ENCODE measurements at places on chromosomes 13 and 19.
A peak's percentile ranks its signal among the peaks of the same experiment; 100 is the strongest.

GRCh38 chr13:43094901-43095300 is 71.5 kb downstream of the DNAJC15 start:
- DNase-seq: no peak
- H3K4me1 ChIP-seq: no peaks in the 10 kb centered on the region
- H3K36me3 ChIP-seq: no peaks in the 10 kb centered on the region

- H3K4me3 ChIP-seq: no peak overlapping the region
- H3K27me3 ChIP-seq: no peaks in the 10 kb centered on the region
- DNase-seq: peak; percentile 96
- no peak overlapping the region for H3K27ac ChIP-seq
These were observed 21.9 kb downstream of the GRIN2D start for GRCh38 chr19:48415395-48415794.

DNA sequence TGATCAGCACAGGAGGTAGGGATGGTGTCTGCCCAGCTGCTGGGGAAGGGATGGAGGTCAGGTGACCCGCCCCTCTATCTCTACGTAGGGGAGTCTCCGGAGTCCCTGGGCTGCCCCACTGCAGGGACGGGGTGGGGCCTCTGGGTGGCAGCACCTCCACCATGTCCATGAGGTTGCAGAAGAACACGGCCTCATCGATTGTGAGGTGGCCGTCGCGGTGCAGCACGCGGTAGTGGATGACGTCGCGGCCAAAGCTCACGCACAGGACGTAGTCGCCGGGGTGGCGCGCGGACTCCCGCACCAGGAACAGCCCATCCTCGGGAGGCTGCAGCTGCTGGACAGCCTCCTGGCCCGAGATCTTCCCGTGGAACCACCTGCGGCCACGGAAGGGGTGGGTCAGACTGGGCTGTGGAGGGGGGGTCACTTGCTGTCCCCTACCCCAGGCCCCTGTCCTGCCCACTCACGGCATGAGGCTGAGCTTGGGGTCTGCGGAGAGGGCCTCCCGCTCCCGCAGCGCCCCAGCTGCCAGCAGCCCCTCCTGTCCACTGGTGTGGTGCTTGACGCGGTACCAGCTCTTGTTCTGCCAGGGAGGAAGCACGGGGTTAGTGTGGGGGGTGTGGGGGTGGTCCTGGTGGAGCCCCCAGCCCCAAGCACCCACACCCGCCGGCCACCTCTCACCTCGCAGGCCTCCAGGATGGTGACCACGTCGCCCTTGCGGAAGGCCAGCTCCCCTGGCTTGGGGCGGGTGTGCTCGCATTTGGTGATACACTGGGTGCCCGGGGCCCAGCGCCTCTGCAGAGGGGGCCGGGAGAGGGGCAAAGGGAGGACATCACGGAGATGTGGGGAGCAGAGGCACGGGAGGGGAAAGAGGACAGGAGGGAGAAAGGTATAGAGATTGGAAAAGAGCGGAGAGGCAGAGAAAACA is 2.3 kb downstream of the MATK start:
- H3K4me3 ChIP-seq: no peak overlapping the region
- H3K27me3 ChIP-seq: no peaks in the 10 kb centered on the region
- H3K4me1 ChIP-seq: no peaks in the 10 kb centered on the region
- peak; percentile 57 for DNase-seq
- peaks cover 28% of the 10 kb centered on the region for H3K36me3 ChIP-seq
- no peak overlapping the region for H3K27ac ChIP-seq

GRCh38 chr13:74306496-74306895 is 172.3 kb upstream of the KLF12 start:
- DNase-seq: no peak
- H3K4me1 ChIP-seq: no peaks in the 10 kb centered on the region
- H3K27ac ChIP-seq: no peak overlapping the region
- no peaks in the 10 kb centered on the region for H3K27me3 ChIP-seq
- no peak overlapping the region for H3K4me3 ChIP-seq

DNA sequence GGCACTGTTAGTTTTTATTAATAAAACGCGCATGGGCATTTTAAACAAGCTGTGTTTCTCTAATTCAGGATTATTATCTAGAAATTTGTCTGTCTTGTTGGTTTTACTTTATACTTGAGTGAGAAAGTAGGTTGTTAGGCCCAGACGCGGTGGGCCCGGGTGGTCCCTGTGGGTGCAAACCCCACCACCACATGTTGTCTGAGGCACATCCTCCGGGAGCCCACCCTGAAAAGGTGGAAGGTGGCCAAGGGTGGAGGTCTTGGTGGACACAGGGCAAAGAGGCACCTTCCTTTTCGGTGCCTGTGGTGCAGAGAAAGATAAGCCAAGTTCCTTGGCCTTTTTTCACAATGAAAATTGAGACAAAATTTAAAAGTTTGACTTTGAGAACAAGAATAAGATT is 16.6 kb downstream of the ATP4B start:
- H3K27ac ChIP-seq: no peak overlapping the region
- no peaks in the 10 kb centered on the region for H3K4me1 ChIP-seq
- no peak for DNase-seq
- no peak overlapping the region for H3K4me3 ChIP-seq

- H3K4me3 ChIP-seq: no peak overlapping the region
- no peak overlapping the region for H3K27ac ChIP-seq
- no peaks in the 10 kb centered on the region for H3K4me1 ChIP-seq
- DNase-seq: no peak
- no peaks in the 10 kb centered on the region for H3K36me3 ChIP-seq
These were observed 20.0 kb upstream of the ATP12A start for GRCh38 chr13:24660023-24660741.

DNA sequence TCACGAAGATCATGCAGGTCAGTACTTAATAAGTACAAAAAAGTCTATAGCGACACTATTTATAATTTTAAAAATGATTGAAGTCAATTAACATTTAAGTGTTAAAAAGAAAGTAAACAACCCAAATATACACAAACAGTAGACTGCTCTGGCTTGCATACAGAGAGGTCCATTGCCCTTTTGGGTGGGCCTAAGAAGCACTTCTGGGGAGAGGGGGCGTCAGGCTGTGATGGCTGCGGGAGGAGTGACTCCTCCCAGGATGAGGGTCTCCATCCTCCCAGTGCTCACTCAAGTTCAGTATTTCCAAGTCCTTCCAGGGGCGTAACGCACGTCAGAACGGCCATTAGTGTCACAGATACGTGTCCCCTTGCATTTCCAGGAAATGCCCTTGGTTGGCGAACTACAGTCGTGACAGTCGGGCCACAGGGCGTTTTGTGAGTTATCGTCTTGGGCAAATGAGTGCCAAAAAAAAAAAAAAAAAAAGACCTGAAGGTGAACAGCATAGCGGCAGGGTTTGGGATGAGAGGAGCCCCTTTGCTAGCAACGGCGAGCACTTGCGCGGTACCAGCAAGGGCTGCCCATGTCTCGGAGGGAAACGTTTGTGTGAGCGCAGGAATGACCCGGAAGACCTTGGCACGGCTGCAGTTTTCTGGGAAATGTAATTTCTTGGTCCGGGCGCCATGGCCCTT is at the start of gene SCGB2B2:
TSS of gene SCGB2B2 (minus strand) at position 463 of the 689 bp plus-strand sequence. CDS start 82,596 bp downstream, outside the sequence.
- H3K4me1 ChIP-seq: peaks cover 6% of the 10 kb centered on the region
- DNase-seq: no peak
- peaks cover 15% of the 10 kb centered on the region for H3K27me3 ChIP-seq

DNA sequence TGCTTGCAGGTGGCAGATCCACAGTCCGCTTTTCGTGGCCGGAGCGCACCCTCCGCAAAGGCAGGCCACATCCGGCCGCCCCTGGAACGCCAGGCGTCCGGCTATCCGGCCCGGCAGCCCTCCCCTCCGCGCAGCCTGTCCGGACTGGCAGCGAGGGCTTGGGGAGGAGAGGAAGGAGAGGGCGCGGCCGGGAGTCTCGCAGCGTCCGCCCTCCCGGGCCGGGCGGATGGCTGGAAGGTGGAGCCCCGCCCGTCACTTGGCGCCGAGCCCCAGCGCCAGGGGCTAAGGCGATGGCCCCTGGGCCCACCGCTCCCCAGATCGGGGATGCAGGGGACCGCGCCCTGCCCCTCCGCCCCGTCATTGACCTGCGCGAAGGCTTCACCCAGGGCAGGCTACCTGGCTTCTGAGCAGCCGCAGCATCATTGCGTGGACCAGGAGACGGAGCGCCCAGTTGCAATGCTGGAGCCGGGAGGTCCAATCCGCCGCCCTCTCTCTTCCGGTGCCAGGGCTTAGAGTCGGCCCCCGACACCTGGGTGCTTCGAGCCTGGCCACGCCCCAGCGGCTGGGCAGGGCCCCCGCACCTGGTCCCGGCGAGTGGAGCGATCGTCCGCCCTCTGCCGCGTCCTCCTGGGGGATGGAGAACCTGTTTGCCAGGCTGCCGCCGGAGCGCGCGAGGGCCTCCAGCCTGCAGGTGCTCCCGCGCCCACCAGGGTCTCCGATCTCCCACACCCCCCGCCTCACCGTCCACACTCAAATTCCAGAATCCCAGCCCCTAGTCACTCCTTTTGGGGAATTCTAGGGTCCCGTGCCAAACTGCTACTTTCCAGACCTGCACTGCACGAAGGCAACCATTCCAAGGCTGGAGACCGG is at the start of gene FUT1:
TSS of gene FUT1 (minus strand) at position 146 of the 870 bp plus-strand sequence. CDS start 1,360 bp downstream, outside the sequence.
- H3K4me3 ChIP-seq: peak within 1 kb of the TSS; percentile 43
- no peaks in the 10 kb centered on the region for H3K27me3 ChIP-seq
- peak within 1 kb of the TSS; percentile 93 for H3K27ac ChIP-seq
- DNase-seq: peak; percentile 40
- H3K4me1 ChIP-seq: peaks cover 81% of the 10 kb centered on the region
- H3K36me3 ChIP-seq: peaks cover 22% of the 10 kb centered on the region

GRCh38 chr13:50693727-50694126 is 149.8 kb downstream of the DLEU7 start:
- no peak overlapping the region for H3K4me3 ChIP-seq
- H3K4me1 ChIP-seq: peaks cover 13% of the 10 kb centered on the region
- H3K36me3 ChIP-seq: no peaks in the 10 kb centered on the region
- no peaks in the 10 kb centered on the region for H3K27me3 ChIP-seq

DNA sequence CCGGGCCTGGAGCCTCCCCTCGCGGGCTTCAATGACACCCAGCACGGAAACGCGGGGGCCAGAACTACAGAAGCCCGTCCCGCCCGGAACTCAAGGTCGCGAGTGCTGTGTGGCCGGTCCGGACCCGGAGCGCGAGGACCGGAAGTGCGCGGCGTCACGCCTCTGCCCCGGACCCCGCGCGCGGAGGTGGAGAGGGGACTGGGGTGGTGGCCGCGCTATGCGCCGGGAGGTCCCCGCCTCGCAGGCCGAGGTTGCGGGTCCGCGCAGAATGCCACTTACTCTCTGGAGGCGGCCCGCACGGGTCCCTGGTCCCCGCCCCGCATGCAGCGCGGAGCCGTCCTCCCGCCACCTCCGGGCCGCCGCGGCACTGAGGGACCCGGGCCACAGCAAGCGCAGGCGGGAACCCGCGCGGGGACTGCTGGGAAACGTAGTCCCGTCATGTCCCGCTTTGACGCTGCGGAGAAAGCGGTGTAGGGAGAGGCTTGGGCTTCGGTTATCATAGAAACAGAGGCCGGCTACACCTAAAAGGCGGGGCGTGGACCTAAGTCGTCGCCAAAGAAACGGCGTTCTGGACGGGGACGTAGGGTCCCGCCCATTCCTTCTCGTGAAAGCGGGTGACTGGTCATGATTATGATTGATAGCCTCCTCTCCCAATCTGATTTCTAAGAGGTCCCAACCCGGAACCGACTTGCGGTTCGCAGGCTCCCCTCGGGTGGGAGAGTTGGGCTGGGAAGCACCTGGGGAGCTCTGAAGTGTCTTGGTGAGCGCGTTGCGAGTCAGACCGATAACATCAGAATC is at the start of gene ZNF837:
TSS of gene ZNF837 (minus strand) at position 369 of the 798 bp plus-strand sequence. CDS start 11,698 bp downstream, outside the sequence.
- peak within 1 kb of the TSS; percentile 88 for H3K27ac ChIP-seq
- peak; percentile 91 for DNase-seq
- H3K36me3 ChIP-seq: no peaks in the 10 kb centered on the region
- peaks cover 19% of the 10 kb centered on the region for H3K4me1 ChIP-seq
- H3K4me3 ChIP-seq: peak within 1 kb of the TSS; percentile 61

GRCh38 chr19:32824916-32825608 is 44.5 kb downstream of the SLC7A9 start:
- H3K4me3 ChIP-seq: no peak overlapping the region
- H3K36me3 ChIP-seq: no peaks in the 10 kb centered on the region
- DNase-seq: no peak

DNA sequence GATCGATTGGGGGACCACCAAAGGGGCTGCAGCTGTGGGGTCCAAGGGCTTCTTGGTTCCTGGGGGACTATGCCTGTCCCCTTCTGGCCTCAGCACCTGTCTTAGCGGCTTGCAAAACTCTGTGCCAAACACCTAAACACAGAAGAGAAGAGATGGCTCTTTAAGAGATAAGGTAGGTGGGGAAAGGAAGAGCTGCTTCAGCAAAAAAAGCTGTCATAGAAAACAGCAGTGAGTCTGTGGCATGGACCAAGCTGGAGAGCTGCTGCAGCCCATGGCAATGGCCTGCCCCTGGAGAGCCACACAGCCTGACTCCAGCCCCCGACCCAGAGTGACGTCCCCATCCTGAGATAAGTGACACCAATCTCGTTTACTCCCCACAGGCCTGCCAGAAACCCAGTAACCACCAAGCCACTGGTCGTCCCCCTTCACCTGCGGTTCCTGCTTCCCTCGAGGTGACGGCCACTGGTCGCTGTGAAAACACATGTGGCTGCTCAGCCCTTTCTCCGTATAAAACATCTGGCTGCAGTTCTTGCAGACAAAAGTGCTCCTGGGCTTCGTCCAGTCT is 25.0 kb upstream of the NAPA start:
- H3K36me3 ChIP-seq: no peaks in the 10 kb centered on the region
- H3K4me3 ChIP-seq: no peak overlapping the region
- peaks cover 3% of the 10 kb centered on the region for H3K4me1 ChIP-seq
- H3K27ac ChIP-seq: no peak overlapping the region
- DNase-seq: no peak

- H3K4me1 ChIP-seq: peaks cover 61% of the 10 kb centered on the region
- DNase-seq: no peak
- no peak overlapping the region for H3K4me3 ChIP-seq
- no peaks in the 10 kb centered on the region for H3K27me3 ChIP-seq
- H3K36me3 ChIP-seq: peaks cover 36% of the 10 kb centered on the region
These were observed 3.7 kb downstream of the NAPA start for GRCh38 chr19:47511128-47511517.

- no peaks in the 10 kb centered on the region for H3K4me1 ChIP-seq
- no peak overlapping the region for H3K27ac ChIP-seq
- DNase-seq: no peak
- peaks cover 9% of the 10 kb centered on the region for H3K36me3 ChIP-seq
These were observed 72.1 kb downstream of the KATNAL1 start for GRCh38 chr13:30235216-30235615.

DNA sequence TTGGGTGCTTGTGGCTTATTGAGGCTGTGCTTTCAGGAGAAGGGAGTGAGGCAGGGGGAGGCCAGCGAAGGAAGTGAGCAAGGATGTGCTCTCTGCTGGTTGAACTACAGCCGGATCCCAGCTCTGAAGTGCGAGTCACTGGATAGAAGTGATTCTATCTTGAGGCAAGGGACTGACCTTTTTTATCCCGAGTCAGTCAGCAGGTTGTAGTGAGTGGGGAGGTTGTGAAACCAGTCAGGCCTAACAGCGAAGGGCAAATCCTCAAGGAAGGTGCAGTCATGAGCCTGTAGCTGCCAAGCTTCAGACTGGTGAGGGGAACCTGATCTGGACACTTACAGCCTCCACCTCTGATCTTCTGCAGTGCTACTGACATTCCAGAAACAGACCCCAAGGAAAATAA is 18.6 kb downstream of the SCEL start:
- H3K4me3 ChIP-seq: no peak overlapping the region
- H3K27ac ChIP-seq: no peak overlapping the region
- DNase-seq: no peak
- H3K36me3 ChIP-seq: no peaks in the 10 kb centered on the region
- H3K27me3 ChIP-seq: no peaks in the 10 kb centered on the region
